ENCODE measurements at places on chromosomes 1 and 21.
A peak's percentile ranks its signal among the peaks of the same experiment; 100 is the strongest.

- no peak for DNase-seq
Observed at GRCh38 chr1:201656311-201657032, 117.5 kb downstream of the NAV1 start.

- DNase-seq: no peak
Observed at GRCh38 chr1:41414296-41414695, 53.1 kb downstream of the FOXO6 start.

DNA sequence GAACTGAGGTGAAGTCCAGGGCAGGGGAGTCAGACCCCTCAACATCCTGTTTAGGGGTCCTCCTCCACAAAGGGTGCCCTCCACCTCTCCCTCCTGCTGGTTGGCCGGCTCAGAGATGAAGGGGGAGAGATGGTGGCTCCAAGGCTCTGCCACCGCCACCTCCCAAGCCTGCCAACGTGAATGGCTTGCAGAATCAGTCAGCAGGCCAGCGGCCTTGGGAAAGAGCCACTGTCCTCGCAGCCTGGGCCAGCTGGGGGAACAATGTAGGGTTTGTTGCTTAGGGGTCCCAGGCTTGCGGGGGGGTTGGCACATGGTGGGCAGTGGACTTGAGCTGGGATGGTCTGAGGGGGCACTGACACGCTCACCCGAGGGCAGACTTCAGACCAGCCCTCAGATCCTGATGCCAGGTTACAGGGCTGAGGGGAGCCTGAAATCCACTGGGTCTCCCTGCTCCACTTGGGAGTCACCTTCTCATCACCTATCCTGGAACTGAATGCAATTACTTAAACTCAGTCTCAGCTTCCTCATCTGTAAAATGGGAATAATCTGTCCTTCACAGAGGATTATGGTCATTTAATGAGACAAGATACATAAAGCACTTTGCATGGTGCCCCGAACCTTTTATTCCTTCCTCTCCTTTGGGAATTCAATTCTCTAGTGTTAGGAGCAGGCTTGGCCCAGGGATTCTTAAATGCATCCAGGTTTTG lies 8.3 kb downstream of the GPR37L1 start:
- DNase-seq: no peak

DNA sequence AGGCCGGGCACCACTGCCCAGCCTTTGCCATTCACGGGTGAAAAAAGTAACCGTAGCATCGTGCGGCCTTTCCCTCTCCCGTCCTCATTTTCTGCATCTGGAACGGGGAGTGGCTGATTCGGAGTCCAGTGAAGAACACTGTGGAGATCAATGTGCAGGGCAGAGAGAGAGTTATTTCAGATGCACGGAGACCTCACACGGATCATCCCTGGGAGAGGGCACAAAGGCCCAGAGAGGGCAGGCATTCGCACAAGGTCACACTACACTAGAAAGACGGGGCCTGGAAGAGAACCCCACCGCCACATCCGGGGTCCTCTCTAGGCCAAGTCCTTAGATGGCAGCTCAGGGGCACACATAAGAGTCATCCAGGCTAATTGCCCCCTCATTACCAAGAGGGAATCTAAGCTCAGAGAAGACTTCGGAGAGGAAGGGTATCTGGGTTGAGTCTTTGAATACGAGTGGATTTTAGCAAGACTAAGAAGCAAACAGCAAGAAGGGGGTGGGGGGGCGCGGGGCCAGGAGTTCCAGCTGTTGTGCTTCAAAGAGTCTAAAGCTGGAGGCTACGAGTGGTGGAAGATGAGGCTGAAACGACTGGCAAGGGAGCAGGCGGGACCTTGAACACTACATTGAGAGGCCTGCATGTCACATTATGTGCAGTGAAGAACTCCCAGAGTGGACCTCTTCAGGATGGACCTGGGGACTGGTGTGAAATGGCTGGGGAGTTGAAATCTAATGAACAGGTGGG lies 857 bp downstream of the GPX7 start:
- DNase-seq: peak; percentile 12

DNA sequence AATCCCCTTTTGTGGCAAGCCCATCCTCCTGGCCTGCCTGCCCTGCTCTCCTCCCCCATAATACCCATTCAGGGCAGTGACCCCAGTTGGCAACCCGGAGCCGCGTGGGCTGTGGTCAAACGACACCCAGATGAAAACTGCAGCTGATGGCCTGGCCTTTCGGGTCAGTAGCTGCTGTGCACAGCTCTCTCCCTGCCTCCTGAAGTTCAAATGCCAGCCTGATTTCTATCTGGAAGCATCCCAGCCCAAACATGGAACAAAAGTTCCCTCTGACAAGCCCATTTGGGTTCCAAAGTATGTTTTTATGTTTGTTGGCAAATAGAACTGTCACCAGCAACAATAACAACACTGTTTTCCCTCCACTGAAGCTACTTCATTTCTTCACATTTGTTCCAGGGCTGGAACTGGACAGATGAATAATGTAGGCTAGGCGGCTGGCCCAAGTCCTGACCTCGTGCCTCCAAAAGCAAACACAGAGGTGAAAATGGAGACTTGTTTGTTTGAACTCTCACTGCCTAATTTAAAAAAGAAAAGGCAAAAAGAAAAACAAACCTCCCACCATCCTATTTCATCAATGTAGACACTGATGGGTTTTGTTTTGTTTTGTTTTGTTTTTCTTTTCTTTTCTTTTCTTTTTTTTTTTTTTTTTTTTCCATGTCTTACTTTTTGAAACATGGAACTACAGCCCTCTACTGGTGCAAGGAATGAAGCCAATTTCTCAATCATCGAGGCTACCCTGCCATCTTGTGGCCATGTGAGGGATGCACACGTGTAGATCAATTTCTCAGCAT lies 179.0 kb downstream of the ADSS2 start:
- DNase-seq: peak; percentile 92

DNA sequence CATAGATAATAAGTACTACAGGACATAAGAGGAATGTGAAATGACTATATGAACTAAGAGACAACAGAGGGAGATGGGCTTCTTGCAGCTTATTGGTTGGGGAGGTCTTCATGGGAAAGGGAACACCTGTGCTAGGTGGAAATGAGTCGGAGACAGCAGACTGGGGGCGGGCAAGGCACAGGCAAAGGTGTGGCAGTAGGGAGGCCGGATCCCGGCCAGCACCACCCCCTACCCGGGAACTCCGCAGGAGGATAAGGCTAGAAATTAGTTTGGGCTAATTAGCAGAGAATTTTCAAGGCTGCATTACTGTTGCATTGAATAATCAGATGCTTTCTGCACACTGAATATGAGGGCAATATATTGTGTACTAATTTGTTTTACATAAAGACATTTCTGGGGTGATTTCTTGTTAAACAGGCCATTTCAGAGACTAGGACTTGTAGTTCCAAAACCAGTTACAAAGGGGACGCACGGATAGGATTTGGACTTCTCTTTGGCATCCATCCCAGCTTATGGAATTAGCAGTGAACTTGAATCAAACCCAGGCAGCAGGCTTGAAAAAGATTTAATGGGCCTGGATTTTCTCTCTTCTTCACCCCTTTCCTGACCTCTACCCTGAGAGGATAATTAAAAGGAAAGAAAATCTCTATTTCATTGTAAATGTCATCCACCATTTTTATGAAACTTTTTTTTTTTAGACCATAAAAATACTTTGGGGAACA lies 2.2 kb upstream of the HUNK start:
- DNase-seq: no peak

DNA sequence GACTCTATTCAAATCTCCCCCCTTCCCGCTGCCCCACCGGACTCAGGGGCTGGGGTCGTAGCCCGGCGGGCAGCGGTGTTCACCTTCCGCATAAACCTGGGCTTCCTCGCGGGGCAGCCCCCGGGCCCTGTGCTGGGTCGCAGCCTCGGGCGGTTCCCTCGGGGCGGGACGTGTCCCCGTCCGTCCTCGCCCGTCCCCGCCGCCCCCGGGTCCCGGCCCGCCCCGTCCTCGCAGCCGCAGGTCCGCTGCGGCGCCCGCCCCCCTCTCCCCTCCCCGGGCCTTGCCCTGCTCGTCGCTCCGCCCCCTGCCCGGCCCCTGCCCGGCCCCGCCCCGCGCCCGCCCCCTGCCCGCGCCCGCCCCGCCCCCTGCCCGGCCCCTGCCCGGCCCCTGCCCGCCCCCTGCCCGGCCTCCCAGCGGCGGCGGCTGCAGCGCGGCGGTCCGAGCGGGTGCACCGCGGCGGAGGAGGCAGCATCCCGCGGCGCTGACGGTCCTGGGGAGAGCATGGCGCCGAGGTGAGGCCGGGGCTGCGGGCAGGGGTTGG lies at the start of gene COL18A1:
COL18A1 (plus strand) TSS at position 436 of the 541 bp plus-strand sequence; CDS start at position 502, 66 bp downstream.
- peak; percentile 73 for DNase-seq

DNA sequence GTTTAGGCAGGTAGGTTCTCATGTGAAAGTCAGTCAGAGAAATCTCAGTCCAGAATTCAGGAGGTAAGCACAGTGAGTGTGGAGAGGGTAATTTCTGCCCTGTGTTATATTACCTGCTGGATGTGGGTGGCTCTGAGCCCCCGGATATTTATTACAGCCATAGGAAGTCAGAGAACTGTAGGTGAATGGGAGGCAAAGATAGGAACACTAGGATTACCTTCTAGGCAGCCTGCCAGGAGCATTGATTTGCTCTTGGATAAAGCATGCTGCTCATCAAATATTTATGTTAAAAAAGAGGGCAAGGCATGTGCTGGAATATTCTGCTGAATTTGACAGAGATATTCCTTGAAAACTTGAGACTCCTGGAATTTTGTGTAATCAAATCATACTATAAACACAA lies 8.5 kb downstream of the GNG12 start:
- no peak for DNase-seq

DNA sequence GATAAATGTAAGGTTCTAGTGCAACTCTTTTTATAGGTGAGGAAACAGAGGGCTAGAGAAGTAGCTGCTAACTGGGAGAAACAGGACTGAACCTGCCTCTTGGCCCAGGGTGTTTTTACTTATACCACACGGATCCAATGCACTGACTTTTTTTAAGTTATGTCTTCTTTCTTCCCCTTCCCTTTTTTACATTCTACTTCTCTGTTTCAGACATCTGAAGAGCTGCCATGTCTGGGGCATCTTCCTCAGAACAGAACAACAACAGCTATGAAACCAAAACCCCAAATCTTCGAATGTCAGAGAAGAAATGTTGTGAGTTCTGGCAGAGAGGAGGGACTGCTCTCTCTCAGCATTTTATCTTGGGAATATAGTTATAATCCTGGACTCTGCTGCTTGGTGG lies 1.4 kb downstream of the PFKFB2 start:
- no peak for DNase-seq

- DNase-seq: no peak
Observed at GRCh38 chr21:26125433-26126167, 45.0 kb downstream of the APP start.

DNA sequence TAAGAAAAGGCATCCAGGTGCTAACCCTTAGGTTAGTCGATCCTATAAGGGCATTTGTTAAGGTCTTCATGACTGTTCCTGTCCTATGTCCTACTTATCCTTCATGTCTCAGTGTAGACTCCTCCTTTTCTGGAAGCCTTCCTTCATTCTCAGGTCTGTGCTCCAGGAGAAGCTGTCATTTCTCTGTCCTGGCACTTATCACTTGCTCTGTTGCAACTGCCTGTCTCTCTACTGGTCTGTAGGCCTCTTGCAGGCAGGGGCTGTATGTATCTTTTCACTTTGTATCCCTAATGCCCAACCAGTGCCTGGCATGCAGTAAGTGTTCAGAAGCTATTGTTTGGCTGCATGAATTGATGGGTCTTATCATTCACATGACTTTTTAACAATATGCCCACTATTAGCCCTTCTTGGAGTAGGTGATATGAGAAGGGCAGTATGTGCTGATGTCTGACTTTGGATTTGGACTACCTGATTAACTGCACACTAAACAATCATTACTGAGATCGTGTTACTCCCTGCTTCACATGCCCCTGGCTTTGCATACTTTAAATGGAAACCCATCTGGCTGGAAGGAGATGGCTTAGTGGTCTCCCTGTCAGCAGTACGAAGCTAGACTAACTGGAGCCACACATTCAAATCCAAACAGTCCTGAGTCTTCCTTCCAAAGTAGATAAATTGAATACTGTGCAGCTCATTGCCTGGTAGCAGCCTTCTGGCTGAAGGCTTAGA lies 88.8 kb downstream of the RGL1 start:
- no peak for DNase-seq

DNA sequence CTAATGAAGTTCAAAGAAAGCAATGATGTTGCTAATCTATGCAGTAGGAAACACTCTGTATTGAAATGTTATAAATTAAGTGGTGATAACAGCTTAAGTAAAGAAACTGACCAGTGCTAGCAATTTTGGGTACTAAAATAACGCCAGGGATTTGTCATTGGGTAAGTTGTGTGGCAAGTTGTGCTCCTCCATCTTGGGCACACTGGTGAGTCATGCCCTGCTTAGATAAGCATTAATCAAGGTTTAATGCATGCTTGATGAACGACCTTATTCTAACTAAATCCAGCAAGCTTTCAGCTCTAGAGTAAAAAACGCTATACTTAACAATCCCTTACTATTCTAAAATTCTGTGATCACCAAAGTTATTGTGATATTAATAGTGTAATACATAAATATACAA lies 25.2 kb downstream of the VAMP4 start:
- DNase-seq: peak; percentile 24

- no peak for DNase-seq
Observed at GRCh38 chr1:95068956-95069709, 3.6 kb downstream of the ALG14 start.

GRCh38 chr21:36699546-36700294 lies 805 bp downstream of the SIM2 start:
- DNase-seq: no peak

- peak; percentile 4 for DNase-seq
Observed at GRCh38 chr21:46347791-46348381, 23.9 kb downstream of the PCNT start.

DNA sequence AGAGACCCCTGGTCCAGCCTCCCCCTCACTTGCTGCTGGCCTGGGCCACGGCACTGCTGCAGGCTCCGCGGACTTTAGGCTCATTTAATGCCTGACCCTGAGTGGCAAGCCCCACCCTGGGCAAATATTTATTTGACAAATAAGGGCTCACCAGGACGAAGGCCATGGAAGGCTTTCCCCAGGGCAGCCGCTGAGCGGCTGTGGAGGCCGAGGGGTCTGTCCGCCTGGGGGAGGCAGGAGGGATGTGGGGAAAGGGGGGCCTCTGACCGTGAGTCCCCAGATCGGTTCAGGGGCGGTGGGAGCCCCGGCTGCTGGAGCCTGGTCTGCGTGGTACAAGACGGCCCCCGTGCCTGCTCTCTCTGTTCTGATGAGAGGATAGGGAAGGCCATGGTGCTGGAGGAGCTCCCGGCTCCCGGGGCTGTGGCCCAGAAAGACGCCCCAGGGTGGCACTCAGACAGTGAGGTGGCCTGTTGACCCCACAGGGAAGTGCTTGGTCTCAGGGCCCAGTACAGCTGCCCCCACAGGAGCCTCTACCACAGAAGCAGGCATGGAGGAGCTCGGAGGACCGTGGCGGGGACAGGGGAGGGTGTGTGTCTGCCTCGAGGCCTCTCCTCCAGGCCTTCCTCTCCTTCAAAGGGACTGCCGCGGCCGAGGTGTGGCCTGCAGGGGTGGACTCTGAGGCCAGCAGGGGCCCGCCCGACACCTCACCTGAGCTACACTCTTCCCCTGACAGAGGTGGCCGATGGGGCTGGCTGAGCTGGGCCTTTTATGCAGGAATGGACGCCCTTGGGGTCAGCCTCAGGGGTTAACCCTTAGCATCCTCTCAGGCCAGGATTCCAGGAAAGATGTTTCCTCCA lies 9.1 kb upstream of the C1orf159 start:
- DNase-seq: no peak
